Amniotic epithelial cell (primary cell): ENCODE measurements at places on chromosomes 2 and 18.

DNA sequence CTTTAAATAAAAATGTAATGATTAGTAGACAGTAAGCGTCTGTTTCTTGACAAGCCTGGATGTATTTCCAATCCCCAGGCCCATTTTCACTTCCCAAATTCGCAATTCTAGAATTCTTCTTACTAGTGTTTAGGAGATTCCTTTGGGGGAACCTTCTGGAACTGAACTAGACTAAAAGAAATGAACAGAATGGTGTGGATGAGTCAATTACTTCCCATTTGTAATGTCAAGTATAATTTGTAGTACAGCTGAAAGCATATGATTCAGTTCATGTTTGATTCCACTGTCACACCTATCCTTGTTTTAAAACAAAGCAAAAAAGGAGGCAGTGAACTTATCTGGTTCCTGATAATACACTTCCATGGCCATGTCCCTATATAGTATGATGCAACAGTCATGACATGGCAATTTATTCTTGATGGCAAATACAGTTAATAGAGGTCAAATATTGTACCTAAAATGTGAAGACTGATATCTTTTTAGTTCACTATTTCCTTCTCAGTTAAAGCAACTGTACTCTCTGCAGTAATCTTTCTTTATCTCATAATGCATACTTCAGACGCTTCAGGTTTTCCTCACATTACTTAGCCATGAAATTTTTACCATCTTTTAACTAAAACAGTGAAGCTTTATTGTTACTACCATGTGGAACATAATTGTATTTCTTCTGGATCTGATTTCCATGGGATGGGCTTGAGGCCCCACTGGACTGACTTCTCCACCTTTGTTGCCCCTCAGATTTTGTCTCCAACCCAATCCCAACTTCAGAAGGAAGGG is 2.0 kb downstream of the IDH1 start:
- no peak for DNase-seq

DNA sequence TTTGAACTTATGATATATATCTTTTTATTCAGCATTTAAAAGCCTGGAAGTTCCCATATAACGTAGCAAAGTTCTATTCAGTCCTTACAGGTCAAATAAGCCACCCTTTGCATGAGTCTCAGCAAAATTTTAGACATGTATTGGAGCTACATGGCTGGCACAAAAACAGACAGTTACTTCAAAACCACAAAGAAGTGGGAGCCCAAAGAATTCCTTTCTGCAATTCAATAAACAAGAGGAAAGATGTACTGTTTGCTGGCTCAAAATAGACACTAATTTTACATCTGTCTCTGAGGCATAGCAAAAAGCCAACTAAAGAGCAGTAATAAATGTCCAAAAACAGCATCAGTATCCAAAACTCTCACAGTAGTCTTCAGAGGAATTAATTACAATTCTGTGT is 87.0 kb downstream of the ZEB2 start:
- DNase-seq = peak; percentile 34

DNA sequence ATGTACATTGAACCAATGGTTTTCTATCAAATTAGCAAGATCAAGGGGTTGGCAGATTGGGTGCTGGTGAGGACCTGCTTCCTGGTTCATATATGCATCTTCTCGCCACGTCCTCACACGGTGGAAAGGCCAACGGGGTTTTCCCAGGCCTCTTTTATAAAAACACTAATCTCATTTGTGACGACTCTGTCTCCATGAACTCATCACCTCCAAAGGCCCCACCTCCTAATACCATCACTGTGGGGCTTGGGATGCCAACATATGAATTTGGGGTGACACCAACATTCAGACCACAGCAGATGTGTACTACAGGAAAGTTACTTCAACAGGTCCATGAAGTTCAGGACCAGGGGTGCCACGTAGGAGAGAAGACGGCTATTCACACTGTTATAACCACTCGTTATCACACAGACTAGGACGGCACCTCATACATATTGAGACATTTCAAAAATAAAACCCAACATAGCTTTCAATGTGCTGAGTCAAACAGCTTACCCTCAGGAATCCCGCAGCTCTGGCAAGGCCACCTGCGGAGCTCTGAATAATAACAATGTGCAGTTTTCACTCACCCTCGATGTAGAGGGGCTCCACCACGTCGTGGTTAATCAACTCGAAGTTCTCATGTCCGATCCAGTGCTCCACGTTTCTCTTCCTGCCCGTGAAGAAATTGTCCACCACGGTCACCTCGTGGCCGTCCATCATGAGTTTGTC is 49.3 kb downstream of the UXS1 start:
- no peak for DNase-seq

- DNase-seq = no peak
These were observed 301.9 kb downstream of the PTH2R start for GRCh38 chr2:208708486-208708885.

DNA sequence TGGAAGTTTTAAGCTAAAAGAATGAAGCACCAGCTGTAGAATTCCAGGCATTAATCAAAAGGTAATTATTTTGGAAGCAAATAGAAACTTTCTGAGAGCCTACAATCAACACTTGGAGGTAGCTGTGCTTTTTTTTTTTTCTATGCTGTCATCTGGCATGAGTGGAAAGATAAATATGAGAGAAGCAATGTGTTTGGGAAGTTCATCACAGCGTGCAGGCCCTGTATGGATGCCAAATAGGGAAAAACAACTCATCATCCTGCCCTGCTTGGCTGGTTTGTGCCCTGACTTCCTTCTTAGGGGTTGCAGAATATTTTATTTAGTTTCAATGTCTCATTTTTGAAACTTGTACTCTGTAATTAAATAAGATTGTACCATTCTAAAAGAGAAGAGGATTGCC is 437.4 kb downstream of the PIK3C3 start:
- no peak for DNase-seq

GRCh38 chr2:15984368-15985255 is 44.3 kb downstream of the MYCN start:
- no peak for DNase-seq

DNA sequence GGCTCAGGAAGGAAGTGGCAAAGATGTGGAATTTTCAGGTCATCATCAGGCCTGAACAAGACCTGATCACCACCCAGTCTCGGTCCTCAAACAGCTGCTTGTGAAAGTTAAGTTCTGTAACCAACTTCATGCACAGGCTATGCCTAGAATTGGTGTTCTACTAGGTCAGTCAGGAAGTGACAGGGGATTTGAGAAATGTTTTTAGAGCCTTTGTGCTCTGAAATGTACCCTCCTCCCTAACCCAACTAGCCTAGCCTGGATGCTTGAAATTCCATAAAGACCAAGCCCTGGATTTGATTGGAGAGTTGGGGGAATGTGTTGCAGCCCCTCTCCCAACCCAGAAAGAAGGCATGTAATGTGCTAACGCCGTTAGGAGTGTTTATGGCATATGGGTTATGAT is 63.3 kb downstream of the TGOLN2 start:
- peak; percentile 51 for DNase-seq

GRCh38 chr2:2623939-2624338 is 292.9 kb upstream of the MYT1L start:
- DNase-seq = no peak

DNA sequence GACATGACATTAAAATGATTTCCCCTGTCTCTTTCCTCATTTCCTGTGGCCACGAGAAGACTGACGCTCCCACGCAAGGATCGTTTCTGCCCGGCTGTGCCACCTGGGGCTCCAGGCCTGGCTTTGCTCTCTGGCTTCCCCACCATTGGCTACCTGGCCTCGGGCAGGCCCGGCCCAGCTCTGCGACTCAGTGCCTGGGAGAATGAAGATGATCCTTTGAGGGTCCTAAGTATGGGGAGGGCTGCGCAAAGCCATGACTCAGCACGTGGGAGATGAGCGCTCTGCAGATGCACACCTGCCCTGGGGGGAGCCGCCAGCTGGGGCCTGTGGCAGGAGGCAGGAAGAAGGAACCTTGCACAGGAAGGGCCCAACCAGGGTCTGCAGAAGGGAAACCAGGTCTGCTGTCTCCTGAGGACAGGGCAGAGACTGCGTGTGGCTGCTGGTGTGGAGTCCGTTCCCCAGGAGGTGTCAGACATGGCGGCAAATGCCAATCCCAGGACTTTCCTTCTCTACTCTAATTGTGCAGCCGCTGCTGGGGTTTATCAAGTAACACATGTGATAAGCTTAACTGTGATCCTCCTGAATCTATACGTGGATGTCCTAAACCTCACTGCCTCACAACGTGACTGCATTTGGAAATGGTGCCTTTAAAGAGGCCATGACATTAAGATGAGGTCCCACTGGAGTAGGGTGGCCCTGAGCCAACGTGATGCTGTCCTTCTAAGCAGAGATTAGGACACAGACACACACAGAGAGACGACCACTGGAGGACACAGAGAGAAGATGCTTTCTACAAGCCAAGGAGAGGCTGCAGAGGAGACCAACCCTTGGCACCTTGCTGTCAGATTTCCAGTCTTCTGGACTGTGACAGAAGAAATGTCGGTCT is 32.9 kb downstream of the MBP start:
- DNase-seq = no peak

GRCh38 chr2:240132651-240132980 is 3.5 kb downstream of the COPS9 start:
- no peak for DNase-seq

DNA sequence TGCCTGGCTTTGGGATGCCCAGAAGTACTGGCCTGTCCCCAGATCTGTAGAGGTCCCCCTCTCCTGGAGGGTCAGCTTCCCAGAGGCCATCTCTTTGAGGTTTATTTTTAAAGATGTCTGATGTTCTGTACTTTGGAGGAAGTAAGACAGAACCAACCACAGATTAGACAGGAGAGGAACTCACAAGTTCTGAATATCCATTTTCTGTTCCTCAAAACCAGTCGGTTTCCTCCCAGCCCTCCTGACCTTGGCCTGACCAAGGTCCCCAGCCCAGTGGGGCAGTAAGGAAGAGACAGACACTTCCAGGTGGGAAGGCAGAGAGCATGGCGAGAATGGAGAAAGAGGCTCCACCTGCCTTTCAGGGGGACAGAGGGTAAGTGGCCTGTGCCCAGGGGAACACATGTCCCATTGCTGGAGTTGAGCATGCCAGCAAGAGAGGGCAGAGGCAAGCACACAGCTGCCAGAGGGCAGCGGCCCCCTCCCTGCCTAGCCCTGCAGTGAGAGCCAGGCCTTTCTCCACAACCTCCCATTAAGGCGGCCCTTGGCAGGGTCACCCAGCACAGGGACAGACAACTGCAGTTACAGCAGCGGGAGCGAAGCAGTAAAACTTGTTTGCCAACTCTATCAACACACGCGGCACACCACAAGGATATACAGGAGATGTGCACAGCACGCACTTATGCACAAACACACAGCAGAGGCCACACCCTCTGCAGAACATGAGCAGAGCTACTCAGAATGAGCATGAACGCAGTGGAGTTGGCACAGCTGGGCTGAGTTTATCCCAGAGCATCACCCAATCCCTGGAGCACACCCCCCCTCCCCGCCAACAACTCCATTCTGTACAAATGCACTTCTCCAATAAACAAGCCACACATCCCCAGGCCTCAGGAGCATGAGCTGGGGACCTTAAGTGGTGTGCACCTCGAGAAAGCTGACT is 18.5 kb upstream of the SEMA4C start:
- no peak for DNase-seq

- DNase-seq = peak; percentile 46
These were observed 8.4 kb downstream of the PHLPP1 start for GRCh38 chr18:62723666-62724281.

DNA sequence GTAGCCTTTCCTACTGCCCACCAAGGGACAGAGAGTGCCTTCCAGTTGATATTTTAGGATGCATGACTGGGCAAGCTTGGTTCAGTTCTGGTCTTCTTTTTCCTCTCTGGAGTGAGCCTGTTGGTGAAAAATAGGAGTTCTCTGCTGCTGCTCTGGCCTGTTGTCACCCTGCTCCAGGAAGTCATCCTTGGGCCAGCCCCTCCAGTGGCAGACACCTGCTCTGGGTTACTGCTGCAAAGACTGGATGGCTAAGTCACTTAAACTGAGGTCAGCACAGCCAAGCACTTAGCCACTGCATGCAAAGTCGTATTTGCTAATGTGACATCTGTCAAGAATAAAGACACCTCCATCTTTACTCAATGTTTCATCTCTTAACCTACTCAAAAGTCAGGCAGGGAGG is 219.6 kb upstream of the ID2 start:
- DNase-seq = no peak

GRCh38 chr2:104734937-104735586 is 118.9 kb upstream of the POU3F3 start:
- DNase-seq = no peak

DNA sequence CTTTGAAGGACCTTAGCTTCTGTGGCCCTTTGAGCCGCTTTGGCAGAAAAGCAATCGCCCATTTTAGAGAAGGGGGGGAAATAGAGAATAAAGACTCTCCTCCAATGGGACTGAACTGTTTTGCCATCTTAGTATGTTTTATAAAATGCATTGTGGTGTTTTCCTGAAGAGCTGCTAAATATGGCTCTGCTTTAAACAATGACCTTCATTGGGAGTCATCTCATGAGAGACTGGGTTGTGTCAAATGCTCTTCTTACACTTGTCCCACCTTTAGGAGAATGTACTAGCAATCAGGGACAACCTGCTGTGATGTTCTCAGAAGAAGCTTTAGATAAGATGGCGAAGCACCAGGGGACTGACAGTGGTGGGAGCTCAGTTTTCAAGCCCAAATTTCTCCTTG is 418.9 kb upstream of the POU3F3 start:
- no peak for DNase-seq

DNA sequence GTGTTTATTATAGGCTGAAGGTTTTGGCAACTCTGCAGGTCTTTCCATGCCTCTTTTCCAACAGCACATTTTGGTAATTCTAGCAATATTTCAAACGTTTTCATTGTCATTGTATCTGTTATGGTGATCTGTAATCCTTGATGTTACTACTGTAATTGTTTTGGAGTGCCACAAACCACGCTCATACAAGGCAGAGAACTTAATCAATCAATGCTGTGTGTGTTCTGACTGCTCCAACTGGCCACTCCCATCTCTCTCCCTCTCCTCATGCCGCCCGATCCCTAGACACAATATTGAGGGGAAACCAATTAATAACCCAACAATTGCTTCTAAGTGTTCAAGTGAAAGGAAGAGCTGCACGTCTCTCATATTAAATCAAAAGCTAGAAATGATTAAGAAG is 32.9 kb downstream of the HDLBP start:
- DNase-seq = no peak

GRCh38 chr2:98944775-98945174 is 8.8 kb upstream of the CRACDL start:
- peak; percentile 42 for DNase-seq

GRCh38 chr18:10579079-10579867 is 53.4 kb downstream of the NAPG start:
- peak; percentile 54 for DNase-seq

GRCh38 chr2:54597153-54597848 is 126.2 kb upstream of the EML6 start:
- DNase-seq = no peak
